ENCODE measurements at places on chromosomes 6 and 20.

- no peak for DNase-seq
Measured at GRCh38 chr6:56915832-56916231, 39.1 kb upstream of the BEND6 start.

GRCh38 chr6:150940941-150941340 lies 75.4 kb downstream of the MTHFD1L start:
- no peak for DNase-seq

- no peak for DNase-seq
Measured at GRCh38 chr20:49989234-49990065, 6.7 kb downstream of the SNAI1 start.

- DNase-seq, result no peak
Measured at GRCh38 chr6:35494161-35494563, 2.7 kb downstream of the TEAD3 start.

- no peak for DNase-seq
Measured at GRCh38 chr6:157513619-157514485, 132.9 kb downstream of the ZDHHC14 start.

GRCh38 chr6:29516108-29516507 lies 28.4 kb upstream of the MAS1L start:
- peak; percentile 27 for DNase-seq

GRCh38 chr6:12537389-12537788 lies 179.2 kb upstream of the PHACTR1 start:
- no peak for DNase-seq

- no peak for DNase-seq
Measured at GRCh38 chr6:11760015-11760473, 18.6 kb downstream of the ADTRP start.

DNA sequence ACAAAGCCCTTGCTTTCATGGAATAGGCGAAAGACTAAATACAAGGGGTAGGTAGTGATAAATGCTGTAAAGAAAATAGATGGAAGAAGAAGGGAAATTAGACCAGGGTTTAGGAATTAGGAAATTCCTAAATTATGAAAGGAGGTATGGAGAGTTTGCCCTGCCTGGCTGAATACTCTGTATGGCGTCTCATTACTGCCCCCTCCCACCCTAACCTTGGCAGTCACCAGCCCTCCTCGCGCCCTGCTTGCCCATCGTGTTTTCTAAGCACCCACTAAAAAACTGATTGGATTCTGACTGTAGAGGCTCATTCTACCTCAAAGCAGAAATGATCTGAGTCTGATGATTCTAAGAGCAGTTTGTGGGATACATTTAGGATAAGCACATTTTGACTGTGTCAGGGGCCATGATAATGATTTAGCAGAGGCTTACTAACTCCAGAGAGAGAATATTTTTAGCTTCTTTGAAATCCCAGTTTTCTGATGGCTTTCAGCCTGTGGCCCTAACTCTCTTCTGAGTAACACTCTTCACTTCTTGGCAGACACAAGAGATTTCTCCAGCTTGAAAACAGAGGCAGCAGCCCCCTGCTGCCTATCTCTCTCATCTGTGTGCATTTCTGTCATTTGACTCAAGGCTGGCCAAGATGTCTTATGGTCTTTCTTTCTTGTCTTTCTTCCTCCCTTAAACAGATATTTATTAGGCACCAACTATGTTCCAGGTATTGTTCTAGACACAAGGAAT lies 1.4 kb upstream of the CHD6 start:
- no peak for DNase-seq

DNA sequence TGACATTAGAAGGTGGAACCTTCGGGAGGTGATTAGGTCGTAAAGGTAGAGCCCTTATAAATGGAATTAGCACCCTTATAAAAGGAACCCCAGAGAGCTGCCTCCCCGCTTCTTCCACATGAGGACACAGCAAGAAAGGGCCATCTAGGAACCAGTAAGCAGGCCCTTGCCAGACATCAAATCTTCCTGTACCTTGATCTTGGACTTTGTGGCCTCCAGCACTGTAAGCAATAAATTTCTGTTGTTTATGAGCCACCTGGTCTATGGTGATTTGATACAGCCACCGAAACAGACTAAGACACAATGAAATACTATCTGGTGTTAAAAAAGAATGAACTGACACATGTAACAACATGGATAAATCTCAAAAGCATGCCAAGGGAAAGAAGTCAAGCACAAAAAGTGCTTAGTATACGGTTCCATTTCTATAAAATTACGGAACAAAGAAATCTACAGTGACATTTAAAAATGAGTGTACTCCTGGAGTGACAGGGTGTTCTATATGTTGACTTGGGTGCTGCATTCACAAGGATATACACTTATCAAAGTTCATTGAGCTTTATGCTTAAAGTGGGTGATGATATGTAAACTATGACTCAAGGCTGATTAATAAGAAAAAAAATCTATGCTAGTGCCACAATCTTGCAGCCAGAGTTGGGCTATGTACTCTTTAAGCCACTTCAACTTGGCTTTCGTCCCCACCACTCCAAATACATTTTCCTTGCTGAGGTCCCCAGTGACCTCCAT lies 18.4 kb downstream of the SERPINB1 start:
- DNase-seq, result no peak

DNA sequence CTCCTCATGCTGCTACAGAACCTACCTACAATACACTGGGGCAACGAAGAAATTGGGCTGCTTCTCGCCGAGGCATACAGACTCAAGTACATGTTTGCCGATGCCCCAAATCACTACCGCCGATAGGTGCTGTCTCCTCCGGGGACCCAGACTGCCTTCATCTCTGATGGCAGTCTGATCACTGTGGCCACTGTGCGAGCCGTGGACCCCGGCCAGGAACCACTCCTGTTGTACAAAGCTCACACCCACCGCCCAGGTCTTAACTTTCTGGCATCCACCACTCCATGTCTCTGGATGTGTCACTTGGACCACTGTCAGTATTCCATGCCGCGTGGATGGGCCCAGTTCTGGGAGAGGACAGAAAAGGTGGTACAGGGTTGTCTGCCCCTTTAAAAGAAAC lies 22.7 kb upstream of the RNF8 start:
- no peak for DNase-seq

DNA sequence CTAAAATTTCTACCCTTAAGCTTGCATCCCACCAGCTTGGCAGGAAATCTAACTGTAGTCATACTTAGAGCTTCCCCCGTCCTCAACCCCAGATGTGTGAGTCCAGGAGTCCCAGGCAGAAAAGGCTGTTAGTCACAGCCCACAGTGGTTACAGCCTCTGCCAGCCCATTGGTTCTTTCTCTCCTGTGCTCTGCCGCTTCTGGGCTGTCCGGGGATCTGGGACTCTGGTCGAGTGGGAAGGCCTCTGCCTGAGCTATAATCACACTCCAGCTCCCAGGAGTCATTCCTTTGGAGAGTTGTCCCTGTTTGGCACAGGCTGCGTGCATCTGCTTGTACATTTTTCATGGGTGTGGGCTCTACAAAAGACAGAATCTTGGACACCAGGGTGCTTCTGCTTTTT lies 45.6 kb upstream of the FYN start:
- no peak for DNase-seq

- no peak for DNase-seq
Measured at GRCh38 chr6:48150701-48151100, 39.7 kb upstream of the PTCHD4 start.

GRCh38 chr6:52186075-52186474 lies at the start of gene IL17A:
TSS of gene IL17A (plus strand) at chr6:52186375. CDS start at chr6:52186432, 57 bp downstream.
- no peak for DNase-seq

DNA sequence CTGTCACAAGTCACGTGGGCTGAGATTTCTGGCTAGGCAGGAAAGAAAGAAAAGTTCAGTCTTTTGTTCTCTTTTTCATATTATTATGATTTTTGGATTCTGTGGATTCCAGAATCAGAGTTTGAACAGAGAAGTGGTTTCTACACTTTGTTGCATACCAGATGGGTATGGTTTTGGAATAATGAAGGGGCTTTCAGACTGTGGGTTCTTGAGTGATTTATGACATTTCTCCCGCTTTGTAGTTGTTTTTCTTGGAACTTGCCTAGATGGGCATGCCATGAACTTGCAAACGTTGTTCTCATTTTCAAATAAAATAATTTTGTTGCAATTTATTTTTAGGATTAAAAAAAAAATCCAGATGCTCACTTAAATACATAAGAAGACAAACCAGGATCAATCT lies 34.4 kb downstream of the CBFA2T2 start:
- no peak for DNase-seq

GRCh38 chr6:118709859-118710350 lies 58.5 kb upstream of the CEP85L start:
- DNase-seq, result peak; percentile 86

GRCh38 chr20:24411003-24411833 lies 58.2 kb upstream of the SYNDIG1 start:
- no peak for DNase-seq

GRCh38 chr6:116189472-116189871 lies 63.5 kb upstream of the COL10A1 start:
- no peak for DNase-seq

GRCh38 chr6:88296694-88297093 lies 130.5 kb upstream of the CNR1 start:
- no peak for DNase-seq

GRCh38 chr6:27593200-27593818 lies 120.4 kb upstream of the ZNF184 start:
- no peak for DNase-seq

DNA sequence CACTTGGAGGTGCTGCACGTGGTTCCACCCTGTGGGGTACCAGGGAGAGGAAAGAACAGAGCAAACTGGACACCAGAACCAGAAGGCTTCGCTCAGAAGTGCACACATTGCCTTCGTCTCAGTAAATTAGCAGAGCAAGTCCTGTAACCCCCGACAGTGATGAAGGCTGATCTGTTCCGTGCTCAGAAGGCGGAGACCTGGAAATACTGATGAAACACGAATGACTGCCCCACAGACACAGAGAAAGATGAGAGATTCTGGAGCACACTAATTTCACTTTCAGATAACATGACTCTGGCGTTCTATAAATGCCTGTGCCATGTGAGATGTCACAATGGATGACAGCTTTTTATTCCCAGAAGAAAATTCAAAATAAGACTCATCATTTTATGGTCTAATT lies 44.2 kb upstream of the CCR6 start:
- DNase-seq, result no peak

GRCh38 chr6:146560607-146561006 lies 17.0 kb downstream of the RAB32 start:
- DNase-seq, result no peak

DNA sequence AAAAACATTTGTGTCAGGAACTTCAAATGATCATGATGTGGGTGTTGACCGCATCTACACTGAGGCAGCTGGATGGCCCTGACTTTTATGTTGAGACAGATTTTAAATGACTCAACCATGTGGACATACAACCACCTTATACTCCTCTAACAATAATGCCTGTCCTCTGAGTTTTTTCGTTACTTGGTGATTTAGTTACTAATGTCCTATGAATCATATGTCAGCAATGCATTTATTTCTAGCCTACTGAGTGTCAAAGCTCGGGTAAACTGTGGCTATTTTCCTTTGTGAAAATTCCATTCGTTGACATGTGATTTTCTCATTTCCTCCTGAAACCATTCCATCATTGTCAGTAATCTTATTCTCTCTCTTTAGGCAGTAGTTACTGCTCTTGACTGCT lies 38.9 kb upstream of the NKX2-4 start:
- no peak for DNase-seq

DNA sequence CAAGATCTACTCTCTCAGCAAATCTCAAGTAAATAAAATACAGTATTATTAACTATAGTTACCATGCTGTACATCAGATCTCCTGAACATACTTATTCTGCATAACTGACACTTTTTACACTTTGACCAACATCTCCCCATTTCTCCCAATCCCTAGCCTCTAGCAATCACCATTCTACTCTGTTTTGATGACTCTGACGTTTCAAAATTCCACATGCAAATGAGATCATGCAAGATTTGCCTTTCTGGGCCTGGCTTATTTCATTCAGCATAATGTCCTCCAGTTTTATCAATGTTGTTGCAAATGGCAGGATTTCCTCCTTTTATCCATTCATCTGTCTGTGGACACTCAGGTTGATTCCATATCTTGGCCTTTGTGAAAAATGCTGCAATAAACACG lies 266.3 kb downstream of the RFPL4B start:
- no peak for DNase-seq

- peak; percentile 70 for DNase-seq
Measured at GRCh38 chr20:2865630-2866029, 7.7 kb upstream of the PTPRA start.

DNA sequence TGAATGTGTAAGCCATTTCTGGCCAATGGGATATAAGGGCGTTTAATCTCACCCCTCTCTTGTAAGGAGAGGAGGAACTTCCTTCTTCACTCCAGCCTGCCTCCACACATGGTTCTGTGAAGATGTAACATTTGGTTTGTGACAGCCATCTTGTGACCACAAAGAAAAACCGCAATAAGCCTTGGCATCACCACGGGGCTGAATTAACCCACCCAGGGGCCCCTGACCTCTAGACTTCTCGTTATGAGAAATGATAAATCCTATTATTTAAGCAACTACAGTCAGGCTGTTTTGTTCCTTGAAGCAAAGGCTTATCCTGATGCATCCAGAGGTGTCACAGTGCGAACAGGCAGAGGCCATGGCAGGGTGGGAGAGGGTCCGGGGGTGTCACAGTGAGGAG lies 139.7 kb downstream of the CDC5L start:
- DNase-seq, result no peak

DNA sequence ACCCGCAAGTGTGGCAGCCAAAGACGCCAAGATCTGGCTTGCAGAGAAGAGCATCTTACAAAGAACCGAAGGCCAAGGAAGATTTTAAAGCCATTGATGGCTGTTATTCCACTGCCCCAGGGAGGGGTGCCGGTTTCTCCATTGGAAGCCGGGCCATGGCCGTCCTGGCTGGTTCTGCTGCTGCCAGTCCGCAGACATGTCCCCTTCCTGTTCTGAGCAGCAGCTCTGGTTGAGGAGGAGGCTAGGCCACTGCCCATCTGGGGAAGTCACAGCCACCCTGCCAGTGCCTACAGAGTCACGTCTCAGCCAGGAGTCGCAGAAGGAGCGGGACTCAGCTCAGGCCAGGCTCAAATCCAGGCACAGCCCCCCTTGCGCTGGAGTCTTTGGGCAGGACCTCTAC lies 42.6 kb upstream of the MRGBP start:
- no peak for DNase-seq

GRCh38 chr6:20038410-20039204 lies 173.7 kb downstream of the MBOAT1 start:
- DNase-seq, result no peak

GRCh38 chr20:23286346-23286745 lies 64.2 kb upstream of the NXT1 start:
- DNase-seq, result no peak

- DNase-seq, result no peak
Measured at GRCh38 chr6:14320332-14320731, 202.8 kb downstream of the CD83 start.

DNA sequence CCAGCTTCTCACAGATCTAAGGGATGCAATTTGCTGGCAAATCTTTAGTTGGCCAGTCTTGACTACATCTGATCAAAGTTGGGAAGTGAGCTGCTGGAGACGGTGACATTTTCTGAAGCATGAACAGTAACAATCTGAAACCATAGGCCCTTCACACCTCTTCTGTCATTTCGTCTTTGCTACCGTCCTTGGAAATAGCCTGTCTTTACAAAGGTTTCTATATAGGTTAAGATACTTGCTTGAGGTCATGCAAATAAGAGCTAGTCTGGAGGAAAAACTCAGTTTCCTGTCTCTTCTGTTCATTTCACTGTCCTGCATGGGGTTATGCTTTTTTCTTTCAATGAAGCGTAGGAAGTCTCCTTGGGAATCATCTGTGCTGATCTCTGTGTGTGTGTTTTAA lies 55.6 kb downstream of the CARMIL1 start:
- no peak for DNase-seq

Data from stimulated activated CD4-positive, alpha-beta T cell treated with anti-CD3 and anti-CD28 coated beads, Interleukin-4, amount 100 ng/mL, for 4 hours (primary cell).